OCI-LY7 (cell line): ENCODE measurements at places on chromosomes 13 and 19. TPM values are rescaled to one million over a fixed set of nuclear protein-coding genes. Genes with fewer than 3 reads are reported as not detected.
A peak's percentile ranks its signal among the peaks of the same experiment; 100 is the strongest.

DNA sequence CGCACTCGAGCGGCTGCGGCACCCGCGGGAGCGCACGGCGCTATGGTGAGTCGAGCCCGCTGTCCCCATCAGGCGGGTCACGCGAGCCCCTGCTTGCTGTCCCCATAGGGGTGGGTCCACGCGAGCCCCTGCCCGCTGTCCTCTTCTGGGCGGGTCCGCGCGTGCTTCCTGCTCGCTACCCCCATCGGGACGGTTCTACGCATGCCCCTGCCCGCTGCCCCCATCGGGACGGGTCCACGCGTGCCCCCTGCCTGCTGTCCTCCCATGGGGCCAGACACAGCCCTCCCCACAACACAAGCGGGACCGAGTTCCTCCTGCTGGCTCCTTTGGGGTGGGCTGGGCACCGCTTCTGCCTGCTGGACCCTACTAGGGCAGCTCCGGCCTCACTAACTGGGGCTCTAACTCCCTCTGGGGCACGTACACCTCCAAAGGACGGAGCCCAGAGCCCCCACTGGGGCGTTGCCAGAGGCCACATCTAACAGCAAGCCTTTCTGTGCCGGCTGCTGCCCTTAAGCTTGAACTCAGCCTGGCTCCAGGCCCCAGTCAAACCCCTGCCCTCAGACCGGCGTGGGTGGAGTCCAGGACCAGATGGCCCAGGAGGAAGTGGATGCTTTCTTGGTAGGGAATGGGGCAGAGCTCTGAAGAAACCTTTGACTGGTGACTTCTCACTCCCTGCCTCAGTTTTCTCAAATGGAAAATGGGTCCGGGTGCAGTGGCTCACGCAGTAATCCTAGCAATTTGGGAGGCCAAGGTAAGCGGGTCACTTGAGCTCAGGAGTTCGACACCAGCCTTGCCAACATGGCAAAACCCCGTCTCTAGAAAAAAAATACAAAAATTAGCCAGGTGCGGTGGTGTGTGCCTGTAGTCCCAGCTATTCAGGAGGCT is 722 bp downstream of the COLGALT1 start:
- DNase-seq, result peak; percentile 67

The FCER2 gene
- 3.9 and 4.6 TPM in 2 replicates for total RNA-seq

The MAMSTR gene
- total RNA-seq, result 1.2 and 1.8 TPM in 2 replicates

DNA sequence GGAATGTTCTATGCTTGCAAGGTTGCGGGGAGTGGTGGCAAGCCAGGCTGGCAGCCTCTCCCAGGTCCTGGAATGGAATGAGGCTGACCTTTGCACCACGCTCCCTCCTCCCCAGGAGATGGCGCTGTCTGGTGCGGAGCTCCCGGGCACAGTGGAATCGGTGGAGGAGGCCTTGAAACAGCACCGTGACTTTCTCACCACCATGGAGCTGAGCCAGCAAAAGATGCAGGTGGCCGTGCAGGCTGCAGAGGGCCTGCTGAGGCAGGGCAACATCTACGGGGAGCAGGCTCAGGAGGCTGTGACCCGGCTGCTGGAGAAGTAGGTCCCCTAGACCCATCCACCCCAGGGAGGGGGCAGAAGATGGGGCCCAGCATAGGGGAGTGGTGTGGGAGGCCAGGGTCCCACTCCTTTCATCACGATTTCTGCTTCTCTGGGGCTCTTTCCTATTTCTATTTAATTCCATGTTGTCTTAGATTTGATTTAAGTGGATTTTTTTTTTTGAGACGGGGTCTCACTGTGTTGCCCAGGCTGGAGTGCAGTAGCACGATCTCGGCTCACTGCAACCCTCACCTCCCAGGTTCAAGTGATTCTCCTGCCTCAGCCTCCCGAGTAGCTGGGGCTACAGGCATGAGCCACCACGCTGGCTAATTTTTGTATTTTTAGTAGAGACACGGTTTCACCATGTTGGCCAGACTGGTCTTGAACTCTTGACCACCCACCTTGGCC is 53.2 kb upstream of the SHKBP1 start:
- peak; percentile 84 for DNase-seq

- no peak for DNase-seq
Measured at GRCh38 chr13:76198568-76199163, 562.5 kb downstream of the LMO7 start.

The NOTCH3 gene
- total RNA-seq, result 0.25 and 0.28 TPM in 2 replicates

DNA sequence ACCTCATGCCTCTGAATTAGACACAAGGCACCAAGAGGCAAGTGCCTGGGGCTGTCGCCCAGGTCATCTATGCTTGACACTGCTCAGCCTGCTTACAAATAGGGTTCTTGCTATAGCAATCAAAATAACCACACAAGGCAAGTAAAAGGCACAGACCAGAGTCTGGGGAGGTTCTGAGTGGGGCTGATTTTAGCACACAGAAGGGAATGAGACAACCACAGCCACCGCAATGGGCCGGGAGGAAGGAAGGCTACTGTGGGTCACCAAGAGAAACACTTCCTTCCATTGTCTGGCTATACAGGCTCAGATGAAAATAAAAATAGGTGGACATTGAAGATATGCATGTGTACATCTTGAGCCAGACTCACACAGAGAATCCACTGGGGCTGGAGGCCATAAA is 159.1 kb downstream of the DLEU7 start:
- no peak for DNase-seq

DNA sequence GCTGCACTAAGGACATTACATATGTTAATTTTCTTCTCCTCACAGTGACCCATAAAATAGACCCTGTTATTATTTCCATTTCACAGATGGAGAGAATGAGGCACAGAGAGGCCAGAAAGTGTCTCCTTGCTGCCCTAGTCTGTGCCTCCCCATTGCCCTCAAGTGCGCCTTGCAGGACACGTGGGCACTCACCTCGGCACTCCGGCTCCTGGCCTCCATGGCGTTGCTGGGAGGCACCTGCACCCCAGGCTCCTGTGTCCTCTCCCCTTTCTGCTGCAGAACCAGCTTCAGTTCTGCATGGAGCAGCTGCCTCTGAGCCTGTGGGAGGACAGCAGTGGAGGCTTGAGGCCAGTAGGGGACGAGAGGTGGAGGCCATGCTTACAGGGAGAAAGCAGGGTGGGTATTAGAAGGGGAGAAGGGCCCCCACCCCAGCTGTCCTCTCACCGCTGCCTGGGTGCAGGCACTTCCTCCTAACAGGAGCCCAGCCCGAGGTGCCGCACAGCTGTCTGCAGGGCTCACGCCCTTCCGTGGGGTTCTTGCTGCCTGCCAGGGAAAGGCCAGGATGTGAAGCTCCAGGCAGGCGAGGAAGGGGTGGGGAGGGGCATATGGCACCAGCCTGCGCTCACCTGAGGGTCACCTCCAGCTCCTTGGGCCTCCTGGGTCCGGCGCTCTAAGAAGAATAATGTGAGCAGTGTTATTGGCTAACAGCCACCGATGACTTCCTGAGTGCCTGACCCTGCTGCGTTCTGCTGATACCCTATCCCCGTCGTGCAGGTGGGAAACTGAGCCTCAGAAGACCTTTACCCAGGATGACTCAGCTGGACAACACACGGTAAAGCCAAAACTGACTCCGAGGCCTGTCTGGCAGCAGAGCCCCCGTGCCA is 5.2 kb downstream of the PRX start:
- DNase-seq, result peak; percentile 56

DNA sequence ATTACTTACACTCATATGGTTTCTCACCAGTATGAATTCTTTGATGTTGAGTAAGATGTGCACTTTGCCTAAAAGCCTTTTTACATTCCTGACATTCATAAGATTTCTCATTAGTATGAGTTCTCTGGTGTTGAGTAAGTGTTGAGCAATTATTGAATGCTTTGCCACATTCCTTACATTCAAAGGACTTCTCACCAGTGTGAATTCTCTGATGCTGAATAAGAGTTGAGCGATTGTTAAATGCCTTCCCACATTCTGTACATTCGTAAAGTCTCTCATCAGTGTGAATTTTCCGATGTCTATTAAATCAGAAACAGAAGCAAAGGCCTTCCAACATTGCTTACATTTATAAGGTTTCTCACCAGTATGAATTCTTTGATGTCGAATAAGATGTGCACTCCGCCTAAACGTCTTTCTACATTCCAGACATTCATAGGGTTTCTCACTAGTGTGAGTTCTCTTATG is 14.2 kb upstream of the ZFP30 start:
- no peak for DNase-seq

DNA sequence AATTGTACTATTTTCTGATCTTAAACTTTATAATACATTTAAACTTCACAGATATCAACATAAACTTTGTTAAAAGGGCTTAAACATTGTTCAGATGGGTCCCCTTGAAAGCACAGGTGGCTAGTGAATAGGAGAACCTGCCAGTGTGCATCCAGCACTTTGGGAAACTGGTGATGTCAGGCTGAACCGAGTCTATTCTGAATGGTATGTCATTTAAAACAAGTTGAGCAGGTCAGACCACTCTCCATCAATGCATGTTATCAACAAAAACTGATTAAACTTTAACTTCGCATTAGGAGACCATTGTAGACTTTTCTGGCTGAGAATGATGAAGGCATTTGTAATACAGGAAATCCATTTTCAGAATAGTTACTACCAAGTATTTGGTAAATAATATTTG is 50.1 kb upstream of the FREM2 start:
- DNase-seq, result no peak

The IZUMO4 gene
- total RNA-seq, result 6.1 and 7.3 TPM in 2 replicates

The ZGLP1 gene
- total RNA-seq, result 5.4 and 5.7 TPM in 2 replicates

GRCh38 chr19:31204115-31204514 is 145.1 kb downstream of the TSHZ3 start:
- DNase-seq, result no peak

GRCh38 chr13:99916366-99917103 is 55.0 kb downstream of the ZIC5 start:
- DNase-seq, result peak; percentile 30

The PEX11G gene
- not detected in 2 replicates for total RNA-seq

The GRIN3B gene
- total RNA-seq, result not detected in 2 replicates

The ZNF541 gene
- total RNA-seq, result not detected in 2 replicates

The CELF5 gene
- total RNA-seq, result not detected in 2 replicates

GRCh38 chr13:48436661-48437288 is 23.9 kb upstream of the LPAR6 start:
- DNase-seq, result no peak

GRCh38 chr13:72534951-72535640 is 192.3 kb downstream of the MZT1 start:
- no peak for DNase-seq

- no peak for DNase-seq
Measured at GRCh38 chr19:46886546-46887239, 25.9 kb downstream of the ARHGAP35 start.

The SLC10A2 gene
- not detected in 2 replicates for total RNA-seq

DNA sequence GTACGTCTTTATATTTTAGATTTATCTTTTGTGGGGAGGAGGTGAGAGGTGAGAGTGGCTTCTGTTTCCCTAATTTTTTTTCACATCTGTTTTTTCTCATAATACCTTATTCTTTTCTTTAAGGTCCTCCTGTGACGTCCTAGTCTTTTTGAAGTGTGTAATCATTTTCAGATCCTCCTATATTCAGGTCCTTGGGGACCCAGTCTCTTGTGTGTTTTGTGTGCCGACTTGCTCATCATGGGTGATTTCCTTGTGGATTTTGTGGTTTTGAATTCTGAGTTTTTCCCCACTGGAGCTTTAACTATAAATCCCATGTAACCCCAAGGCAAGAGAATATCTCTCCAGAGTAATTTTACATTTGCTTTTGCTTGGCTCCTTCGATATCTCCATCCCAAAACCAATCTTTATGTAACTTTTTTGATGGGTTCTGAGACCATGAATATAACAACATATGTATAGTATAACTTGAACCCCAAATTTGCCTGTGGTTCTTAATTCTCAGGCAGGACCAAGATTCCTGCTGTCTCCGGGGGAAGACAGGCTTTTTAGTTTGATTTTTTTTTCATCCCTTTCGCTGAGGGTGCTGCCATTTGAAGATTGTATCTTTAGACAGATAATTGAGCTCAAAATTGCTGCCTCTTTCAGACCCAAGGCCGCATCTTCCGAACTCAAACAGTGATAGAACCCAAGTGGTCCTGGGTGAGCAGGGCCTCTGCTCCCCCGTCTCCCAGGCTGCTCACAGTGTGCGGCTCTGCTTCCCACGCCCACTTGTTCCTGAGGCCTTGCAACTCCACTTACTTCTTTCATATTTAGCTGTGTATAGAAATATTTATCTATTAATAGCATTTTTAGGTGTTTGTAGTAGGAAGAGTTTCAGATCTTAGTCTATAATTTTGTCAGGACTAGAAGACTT is 59.1 kb upstream of the GPR183 start:
- no peak for DNase-seq
